ENCODE measurements at places on chromosomes 1 and 21. TPM values are rescaled to one million over a fixed set of nuclear protein-coding genes. Genes with fewer than 3 reads are reported as not detected.

The KCNE1 gene
- total RNA-seq = 0.27 TPM

GRCh38 chr1:2894381-2895041 is 93.0 kb upstream of the TTC34 start:
- DNase-seq = peak; percentile 26

- no peak for DNase-seq
Observed at GRCh38 chr1:169484683-169485430, 887 bp downstream of the SLC19A2 start.

The CDCA8 gene
- 85.5 TPM for total RNA-seq
